Aorta (tissue), 5 donors: ENCODE measurements at places on chromosomes 4 and X.

DNA sequence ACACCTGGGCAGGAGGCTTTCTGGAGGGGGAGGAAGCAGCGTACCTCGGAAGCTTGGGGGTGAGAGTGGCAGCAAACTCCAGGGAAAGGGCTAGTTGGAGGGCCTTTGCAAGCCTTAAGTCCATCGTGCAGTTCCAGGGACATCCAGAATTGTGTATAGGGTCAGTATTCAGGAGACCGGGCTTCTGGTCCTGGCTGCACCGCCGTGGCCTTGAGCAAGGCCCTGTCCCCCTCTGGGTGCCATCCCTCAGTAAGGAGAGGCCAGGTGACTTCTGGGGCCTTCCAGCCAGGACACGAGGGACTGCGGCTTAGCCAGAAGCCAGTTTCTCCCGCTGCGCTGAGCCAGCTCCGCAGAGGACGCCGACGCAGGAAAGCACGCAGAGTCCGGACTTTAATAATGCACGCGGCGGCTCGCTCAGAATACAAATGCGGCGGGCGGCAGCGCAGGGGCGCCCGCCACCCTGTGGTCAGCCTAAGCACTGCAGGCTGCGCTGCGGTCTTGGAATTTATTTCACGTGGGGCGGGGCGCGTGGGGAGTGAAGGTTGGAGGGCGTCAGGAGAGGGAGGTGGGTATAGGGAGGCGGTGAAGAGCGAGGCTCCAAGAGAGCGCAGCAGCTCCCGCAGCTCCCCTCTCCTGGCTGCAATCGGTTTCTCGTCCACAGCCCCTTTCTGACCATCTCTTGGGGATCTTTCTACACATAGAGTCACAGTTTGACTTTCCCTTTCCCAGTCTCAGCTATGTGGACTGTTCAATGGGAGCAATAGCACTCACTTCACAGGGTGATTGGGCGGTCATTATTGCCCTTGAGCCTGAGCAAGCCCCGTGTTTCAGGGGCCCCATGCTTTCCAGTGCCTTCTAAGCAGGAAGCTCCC lies 94.1 kb upstream of the GPR50 start:
- no peaks in the 10 kb centered on the region for H3K27me3 ChIP-seq
- DNase-seq, result peak; percentile 88
- H3K36me3 ChIP-seq, result no peaks in the 10 kb centered on the region
- H3K4me3 ChIP-seq, result no peak overlapping the region
- no peaks in the 10 kb centered on the region for H3K4me1 ChIP-seq

GRCh38 chr4:26021417-26022345 lies 107.7 kb downstream of the SMIM20 start:
- peak overlapping the region; percentile 87 for H3K27ac ChIP-seq
- no peaks in the 10 kb centered on the region for H3K36me3 ChIP-seq
- no peak overlapping the region for H3K4me3 ChIP-seq
- no peak for DNase-seq
- no peaks in the 10 kb centered on the region for H3K4me1 ChIP-seq
- no peaks in the 10 kb centered on the region for H3K27me3 ChIP-seq

DNA sequence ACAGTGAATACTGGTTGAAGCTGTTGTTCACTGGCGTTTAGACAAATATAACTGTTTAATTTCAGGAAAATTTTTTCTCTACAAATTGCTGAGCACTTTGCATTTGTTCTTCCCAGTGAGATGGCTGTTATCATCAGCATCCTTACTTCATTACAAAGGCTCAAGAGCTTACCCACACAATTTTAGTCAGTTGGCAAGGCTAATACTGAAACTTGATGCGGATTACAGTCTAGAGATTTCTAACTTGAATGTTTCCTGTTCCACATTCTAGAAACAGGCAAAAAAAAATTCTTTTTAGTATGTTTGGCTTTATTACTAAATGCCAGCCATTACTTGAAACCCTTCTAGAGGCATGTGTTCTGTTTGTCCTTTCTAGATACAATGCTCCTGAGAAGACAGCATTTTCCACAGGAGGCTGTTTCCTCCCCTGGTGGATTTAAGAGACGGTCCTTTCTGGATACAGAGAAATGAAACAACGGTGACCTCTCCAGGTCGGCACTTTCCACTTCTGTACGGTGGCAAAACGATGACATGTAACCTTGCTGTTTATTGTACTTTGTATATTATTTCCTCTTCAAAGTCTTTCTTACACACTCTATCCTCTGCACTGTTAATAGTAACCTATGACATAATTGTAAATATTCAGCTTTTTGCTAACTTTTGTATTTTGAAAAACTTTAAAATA lies 80.9 kb downstream of the RFC1 start:
- H3K4me1 ChIP-seq, result no peaks in the 10 kb centered on the region

DNA sequence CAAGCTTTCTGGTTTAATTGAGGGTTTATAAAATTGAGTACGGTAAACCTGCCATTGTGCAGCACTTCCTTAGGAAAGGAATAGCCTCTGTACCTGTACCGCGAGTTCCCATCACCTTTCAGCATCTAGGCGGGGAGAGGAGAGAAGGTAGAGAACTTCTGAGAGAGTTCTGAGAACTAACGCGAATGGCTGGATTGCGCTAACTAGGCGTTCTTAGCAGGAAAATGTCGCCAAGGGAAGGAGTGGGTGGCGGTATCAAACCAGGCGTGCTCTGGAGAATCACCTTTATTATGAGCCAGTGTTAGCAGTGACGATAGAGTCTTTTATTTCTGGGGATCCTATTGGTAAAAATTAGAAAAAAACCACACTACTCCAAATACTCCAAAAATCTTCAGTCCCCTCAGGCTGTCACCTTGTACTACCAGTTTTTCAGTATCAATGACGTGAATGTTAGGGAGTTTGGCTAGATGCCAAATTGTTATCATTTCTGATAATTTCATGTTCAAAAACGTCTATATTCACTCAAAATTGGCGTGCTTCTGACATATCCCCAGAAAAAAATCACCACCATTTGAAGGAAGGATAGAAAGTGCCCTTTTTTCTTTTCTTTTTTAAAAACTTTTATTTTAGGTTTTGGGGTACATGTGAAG lies 1.4 kb downstream of the UGT8 start:
- H3K27me3 ChIP-seq, result no peaks in the 10 kb centered on the region
- no peak for DNase-seq
- H3K27ac ChIP-seq, result no peak overlapping the region
- no peaks in the 10 kb centered on the region for H3K36me3 ChIP-seq

GRCh38 chr4:46844325-46844917 lies 64.6 kb downstream of the COX7B2 start:
- DNase-seq, result no peak
- no peaks in the 10 kb centered on the region for H3K27me3 ChIP-seq
- no peak overlapping the region for H3K27ac ChIP-seq
- H3K4me1 ChIP-seq, result no peaks in the 10 kb centered on the region

DNA sequence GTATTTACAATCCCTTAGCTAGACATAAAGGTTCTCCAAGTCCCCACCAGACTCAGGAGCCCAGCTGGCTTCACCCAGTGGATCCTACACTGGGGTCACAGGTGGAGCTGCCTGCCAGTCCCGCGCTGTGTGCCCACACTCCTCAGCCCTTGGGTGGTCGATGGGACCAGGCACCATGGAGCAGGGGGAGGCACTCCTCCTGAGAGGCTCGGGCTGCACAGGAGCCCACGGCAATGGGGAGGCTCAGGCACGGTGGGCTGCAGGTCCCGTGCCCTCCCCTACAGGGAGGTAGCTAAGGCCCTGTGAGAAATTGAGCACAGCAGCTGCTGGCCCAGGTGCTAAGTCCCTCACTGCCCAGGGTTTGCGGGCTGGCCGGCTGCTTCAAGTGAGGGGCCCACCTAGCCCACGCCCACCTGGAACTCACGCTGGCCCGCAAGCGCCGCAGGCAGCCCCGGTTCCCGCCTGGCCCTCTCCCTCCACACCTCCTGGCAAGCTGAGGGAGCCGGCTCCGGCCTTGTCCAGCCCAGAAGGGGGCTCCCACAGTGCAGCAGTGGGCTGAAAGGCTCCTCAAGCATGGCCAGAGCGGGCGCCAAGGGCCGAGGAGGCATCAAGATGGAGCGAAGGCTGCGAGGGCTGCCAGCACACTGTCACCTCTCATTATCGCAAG lies 113.9 kb downstream of the PRDM5 start:
- H3K27me3 ChIP-seq, result no peaks in the 10 kb centered on the region
- no peak overlapping the region for H3K27ac ChIP-seq
- DNase-seq, result no peak
- H3K36me3 ChIP-seq, result no peaks in the 10 kb centered on the region

GRCh38 chr4:151114338-151114737 lies 14.9 kb downstream of the RPS3A start:
- H3K4me1 ChIP-seq, result no peaks in the 10 kb centered on the region
- no peak overlapping the region for H3K27ac ChIP-seq
- DNase-seq, result no peak
- H3K4me3 ChIP-seq, result no peak overlapping the region
- no peaks in the 10 kb centered on the region for H3K36me3 ChIP-seq

DNA sequence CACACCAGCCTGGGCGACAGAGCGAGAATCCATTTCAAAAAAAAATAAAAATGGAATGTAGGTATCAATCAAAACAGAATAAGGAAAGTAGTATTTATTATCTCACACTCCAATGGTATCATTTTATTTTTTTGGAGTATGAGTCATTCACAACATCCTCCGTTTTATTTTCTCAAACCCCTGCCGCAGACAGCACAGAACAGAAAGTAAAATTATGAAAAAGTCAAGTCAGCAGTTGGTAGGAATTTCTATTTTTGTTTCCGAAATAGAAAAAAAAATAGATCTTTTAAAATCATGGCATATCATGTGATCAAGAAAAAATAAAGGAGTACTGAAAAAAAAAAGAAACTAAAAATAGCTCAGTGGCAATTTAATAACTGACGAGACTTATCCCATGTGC lies 490.7 kb upstream of the TENM3 start:
- no peak overlapping the region for H3K4me3 ChIP-seq
- H3K36me3 ChIP-seq, result no peaks in the 10 kb centered on the region
- no peaks in the 10 kb centered on the region for H3K4me1 ChIP-seq
- DNase-seq, result no peak
- no peaks in the 10 kb centered on the region for H3K27me3 ChIP-seq

- no peak overlapping the region for H3K27ac ChIP-seq
- DNase-seq, result no peak
- H3K4me3 ChIP-seq, result no peak overlapping the region
- no peaks in the 10 kb centered on the region for H3K27me3 ChIP-seq
- H3K4me1 ChIP-seq, result no peaks in the 10 kb centered on the region
- no peaks in the 10 kb centered on the region for H3K36me3 ChIP-seq
These were observed 1093.4 kb upstream of the SLIT2 start for GRCh38 chr4:19158107-19158809.

DNA sequence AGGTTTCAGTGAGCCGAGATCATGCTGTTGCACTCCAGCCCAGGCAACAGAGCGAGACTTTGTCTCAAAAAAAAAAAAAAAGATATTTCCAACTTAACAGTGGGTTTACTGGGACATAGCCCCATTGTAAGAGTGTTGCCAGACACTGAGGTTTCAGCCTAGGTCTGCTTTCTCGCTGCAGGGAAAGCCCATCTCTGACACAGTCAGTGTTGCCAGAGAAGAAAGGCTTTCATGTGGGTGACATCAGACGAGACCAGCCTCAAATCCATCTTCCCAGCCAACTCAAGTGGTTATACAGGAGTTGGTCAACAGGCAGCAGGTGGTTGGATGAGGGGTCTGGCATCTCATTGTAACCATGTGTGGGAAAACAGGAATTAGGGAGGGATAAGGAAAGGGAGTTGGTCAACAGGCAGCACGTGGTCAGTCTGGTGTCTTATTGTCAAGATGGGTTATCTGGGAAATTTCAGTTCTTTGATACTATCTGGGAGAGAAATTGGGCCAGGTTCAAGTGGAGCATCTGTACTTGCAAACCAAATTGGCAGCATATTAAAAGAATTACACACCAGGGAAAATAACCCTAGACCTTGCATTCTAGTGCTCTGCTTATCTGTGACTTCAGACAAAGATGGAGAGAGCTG lies 41.1 kb downstream of the NELFA start:
- H3K27me3 ChIP-seq, result no peaks in the 10 kb centered on the region
- no peak overlapping the region for H3K27ac ChIP-seq
- no peaks in the 10 kb centered on the region for H3K36me3 ChIP-seq
- H3K4me1 ChIP-seq, result no peaks in the 10 kb centered on the region
- H3K4me3 ChIP-seq, result no peak overlapping the region
- no peak for DNase-seq

DNA sequence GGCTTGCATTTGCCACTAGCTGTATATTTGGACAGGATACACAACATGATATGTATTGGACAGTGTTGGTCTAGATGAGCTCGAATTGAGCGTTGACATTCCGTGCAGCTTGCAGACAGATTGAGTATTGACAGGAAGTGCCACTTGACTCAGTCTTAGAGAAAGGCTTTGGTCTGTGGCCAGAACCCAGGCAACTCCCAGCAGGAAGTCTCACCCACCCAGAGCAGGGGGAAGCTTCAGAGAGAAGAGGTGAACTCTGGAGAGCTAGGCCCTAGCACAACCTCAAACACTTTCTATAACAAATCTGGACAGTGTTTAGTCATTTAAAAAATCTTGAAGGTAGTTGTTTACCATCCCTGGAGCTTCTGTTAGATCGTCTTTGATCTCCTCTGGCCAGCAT lies 280.5 kb downstream of the FBXW7 start:
- no peak overlapping the region for H3K4me3 ChIP-seq
- no peaks in the 10 kb centered on the region for H3K27me3 ChIP-seq
- no peak for DNase-seq
- no peaks in the 10 kb centered on the region for H3K4me1 ChIP-seq

- no peaks in the 10 kb centered on the region for H3K36me3 ChIP-seq
- no peak overlapping the region for H3K27ac ChIP-seq
- DNase-seq, result no peak
- no peak overlapping the region for H3K4me3 ChIP-seq
These were observed 175.0 kb upstream of the HS3ST1 start for GRCh38 chr4:11603591-11604194.

DNA sequence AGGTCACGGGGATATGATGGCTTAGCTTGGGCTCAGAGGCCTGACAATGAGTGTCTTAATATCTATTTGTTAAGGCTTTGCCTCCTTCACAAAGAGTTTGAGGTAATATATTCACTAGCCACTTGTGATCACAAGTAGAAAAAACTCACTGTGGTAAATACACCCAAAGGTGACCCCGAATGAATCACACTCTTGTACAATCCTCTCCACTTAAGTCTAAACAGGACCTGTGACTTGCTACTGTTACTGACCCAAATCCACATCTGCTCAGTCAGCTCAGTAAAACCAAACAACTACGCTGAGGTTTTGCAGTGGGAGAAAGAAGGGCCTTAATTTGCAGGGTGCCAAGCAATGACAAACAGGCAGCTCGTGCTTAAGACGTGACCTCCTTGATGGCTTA lies 223.8 kb upstream of the MAGEC2 start:
- H3K36me3 ChIP-seq, result no peaks in the 10 kb centered on the region
- DNase-seq, result no peak
- H3K27me3 ChIP-seq, result no peaks in the 10 kb centered on the region
- H3K4me3 ChIP-seq, result no peak overlapping the region
- no peak overlapping the region for H3K27ac ChIP-seq
